ENCODE measurements at places on chromosomes 6 and 20.

DNA sequence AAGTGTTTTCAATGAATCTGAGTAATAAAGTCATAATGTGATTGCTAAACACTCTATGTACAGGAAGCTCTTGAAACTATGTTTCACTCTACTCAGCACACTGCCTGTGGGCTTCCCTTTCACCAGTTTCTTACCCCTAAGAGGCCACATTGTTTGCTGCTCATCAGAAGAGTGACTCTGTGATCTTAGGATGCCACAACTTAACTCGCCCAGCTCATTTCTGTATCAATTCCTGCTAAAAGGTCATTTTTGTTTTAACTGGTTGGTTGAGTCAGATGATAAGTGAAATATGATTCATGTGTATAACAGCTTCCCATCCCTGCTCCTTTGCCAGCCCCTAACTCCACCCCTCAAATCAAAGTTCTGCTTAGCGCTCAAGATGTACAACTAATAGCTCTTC, 9.8 kb upstream of the NDUFAF4 start:
- DNase-seq: peak; percentile 53

GRCh38 chr20:51432251-51432784, 110.2 kb downstream of the NFATC2 start:
- DNase-seq: no peak

DNA sequence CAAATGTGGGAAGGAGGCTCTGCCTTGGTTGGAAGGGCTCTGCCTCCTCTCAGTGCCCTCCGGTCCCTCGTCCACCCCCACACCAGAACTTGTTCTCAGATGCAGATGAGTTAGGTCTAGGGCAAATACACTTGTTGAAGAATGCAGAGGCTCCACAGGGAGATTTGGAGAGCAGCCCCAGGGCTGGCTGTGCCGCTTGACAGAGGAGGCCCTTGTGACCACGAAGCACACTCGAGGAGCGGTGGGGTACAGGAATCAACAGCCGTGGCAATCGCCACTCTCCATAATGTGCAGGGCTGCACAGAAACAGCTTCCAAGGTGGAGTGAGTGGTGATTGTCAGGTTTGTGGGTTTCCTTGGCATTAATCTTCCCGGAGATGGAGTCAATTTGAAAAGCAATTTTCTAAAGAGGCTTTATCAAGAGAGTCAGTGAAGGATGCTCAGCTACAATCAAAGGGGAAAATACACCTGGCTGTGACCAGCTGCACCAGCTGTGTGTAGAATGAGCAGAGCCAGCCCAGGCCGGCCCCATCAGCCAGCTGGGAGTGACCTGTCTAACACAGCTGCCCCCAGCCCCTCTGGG, 59.5 kb downstream of the BFSP1 start:
- no peak for DNase-seq

DNA sequence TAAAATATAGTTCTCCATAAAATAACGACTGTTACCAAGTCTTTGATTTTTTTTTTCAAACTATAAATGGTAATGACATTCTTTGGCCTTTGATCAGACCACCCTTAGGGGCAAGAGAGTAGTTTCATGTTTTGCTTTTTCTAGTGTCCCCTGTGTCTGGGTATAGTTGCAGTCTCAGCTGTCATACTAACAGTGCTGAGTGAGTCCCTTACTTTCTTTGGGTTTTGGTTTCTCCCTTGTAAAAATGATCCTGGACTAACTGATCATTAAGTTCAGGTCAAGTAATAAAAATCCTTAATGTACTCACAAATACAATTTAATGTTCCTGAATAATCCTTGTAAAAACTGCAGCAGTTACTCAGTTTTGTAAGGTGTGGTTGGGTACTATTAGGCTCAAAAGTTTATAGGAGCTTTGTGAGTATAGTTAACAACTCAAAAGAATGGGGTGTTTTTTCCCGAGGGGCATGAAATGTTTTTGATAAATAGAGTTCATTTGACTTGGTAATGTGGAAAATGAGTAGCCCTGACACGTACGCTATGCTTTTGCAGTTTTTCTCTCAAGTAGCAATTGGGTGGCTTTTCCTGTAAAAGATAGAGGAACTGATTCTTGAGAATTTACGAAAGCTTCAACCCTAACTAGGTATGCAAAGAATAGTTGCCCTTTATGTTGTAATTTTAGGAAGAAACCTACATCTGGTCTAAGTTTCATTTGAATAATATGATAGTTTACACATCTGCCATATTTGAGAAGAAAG, 6.2 kb downstream of the PTPN1 start:
- DNase-seq: no peak

All from fibroblast of mammary gland (primary cell).